ENCODE measurements at places on chromosomes 13 and 19.

GRCh38 chr19:8655340-8655709 is 24.9 kb downstream of the NFILZ start:
- no peak for DNase-seq

DNA sequence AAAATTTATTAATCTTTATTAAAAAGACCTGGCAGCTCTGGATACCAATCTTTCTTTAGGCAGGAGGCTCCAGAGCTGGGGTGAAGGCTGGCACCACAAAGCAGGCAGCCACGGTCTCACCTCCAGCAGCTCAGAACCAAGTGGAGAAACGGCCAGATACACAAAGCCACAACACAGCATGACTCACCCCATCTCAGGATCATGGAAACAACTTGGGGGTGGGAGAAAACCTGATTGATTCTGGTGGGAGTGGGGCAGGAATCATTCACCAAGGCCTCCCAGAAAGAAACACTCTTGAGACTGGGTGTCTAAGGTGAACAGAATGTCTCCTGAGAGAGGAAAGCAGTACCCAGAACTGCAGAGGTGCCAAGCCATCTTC is 64.2 kb downstream of the CRYL1 start:
- DNase-seq, result no peak

DNA sequence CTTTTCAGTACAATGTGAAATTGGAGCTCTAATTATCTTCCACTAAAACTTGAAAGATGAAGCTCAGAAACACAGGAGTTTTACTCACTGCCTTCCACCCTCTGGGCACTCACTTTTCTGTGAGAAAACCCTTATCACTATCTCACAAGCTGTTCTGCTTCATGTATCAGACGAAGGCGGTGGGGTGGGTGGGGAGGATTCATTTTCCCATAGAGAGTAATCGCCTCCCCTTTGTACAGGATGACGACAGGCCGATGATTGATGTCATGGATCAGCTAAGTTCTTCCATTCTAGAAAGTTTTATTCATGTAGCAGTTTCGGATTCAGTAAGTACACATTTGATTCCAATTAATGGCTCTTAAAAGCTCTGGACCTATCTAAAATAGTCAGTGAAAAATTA is 139.9 kb downstream of the ZAR1L start:
- no peak for DNase-seq

DNA sequence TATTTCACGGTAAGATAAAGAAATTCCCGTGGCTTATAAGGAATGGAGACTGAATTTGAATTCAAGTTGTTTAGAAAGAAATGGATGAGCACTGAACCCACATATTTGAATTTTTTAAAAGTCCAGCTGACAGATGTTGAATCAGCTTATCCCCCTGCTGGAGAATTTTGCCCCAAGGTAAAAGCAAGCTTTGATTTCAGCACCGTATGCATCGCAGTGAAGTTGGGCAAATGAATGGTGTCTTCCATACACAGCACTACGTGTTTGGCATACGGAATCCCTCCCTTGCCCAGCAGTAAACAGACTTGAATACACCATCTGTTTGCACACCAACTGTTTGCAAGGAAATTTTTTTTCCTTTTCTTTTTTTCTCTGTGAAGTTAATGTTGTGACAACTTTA is 77.5 kb upstream of the PEG3 start:
- DNase-seq, result no peak

GRCh38 chr13:110057052-110057451 is 249.9 kb downstream of the COL4A1 start:
- DNase-seq, result no peak

DNA sequence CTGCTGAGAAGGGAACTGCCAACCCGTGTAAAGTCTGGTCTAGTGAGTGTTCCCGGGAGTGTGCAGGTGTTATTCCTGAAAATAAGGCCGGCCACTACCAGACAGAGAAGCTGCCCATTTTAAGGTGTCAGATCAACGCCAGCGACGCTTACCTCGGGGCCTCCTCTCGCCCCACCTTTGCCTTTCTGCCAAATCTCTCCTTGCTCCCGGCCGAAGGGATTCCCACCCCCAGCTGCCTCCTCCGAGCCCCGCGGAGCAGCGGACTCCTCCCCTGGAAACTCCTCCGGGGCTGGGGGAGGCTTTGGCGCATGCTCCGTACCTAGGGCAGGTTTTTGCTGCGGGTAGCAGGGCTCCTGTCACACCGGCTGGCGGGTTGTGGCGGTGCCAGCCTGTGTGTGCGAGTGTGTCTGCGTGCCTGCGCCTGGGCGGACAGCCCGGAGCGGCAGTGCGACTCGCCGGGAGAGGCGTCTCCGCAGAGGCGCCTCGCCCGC is at the start of gene HS6ST3:
Gene HS6ST3 (plus strand): TSS at position 359 of the 491 bp plus-strand sequence.
- DNase-seq, result no peak

DNA sequence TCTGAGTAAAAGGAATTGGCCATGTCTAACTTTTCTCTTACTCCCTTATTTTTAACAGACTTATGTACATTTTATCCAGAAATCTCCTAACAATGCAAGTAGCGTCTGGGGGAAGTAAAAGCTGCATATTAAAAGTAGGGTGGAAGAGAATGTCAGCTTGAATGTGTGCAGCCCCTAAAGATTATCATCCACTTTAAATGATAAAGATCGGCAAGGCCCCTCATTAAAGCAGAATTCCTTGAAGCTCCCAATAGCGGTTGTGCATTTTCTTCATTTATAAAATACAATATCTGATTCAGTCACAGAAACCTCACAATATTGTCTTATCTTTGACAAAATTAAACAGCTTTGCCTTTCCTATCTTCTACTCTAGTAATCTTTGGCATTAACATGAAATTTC is 184.6 kb downstream of the LHFPL6 start:
- DNase-seq, result no peak

DNA sequence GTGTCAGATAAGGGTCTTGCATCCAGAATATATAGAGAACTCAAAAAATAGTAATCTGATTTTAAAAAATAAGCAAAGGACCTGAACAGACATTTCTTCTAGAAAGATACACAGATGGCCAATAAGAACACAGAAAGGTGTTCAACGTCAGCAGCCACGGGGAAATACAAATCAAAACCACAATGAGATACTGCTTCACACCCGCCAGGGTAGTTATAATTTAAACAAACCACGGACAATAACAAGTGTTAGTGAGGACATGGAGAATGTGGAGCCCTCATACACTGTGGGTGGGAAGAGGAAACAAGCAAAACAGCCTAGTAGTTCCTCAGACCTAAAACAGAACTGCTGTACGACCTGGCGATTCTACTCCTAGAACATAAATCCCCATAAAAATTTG is 26.7 kb upstream of the NAPA start:
- no peak for DNase-seq

- DNase-seq, result no peak
Observed at GRCh38 chr13:65926750-65927171, 1303.4 kb downstream of the PCDH9 start.

- no peak for DNase-seq
Observed at GRCh38 chr13:111469450-111469849, 149.0 kb downstream of the TEX29 start.

DNA sequence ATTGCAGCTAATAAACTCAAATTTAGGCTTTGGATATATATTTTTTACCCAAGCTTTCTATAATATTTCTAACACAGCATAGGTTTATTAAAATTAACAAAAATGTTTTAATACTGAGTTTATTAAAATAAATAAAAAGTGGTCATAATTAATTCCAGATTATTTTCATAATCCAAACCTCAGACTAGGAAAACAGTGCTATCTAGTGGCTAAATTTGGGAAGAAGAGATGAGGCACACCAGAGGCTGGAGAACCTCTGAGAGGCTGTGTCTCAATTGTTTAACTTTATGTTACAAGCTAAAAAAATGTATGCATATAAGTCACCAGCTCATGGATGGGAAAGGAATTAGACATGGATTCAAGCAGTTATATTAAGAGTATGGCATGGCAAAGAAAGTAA is 392.5 kb downstream of the DIAPH3 start:
- DNase-seq, result peak; percentile 40

- no peak for DNase-seq
Observed at GRCh38 chr13:72218966-72219365, 352.0 kb upstream of the DACH1 start.

GRCh38 chr13:73462241-73462640 is 403.4 kb downstream of the KLF5 start:
- DNase-seq, result no peak

GRCh38 chr13:77696006-77696878 is 1.2 kb upstream of the SLAIN1 start:
- no peak for DNase-seq

- peak; percentile 72 for DNase-seq
Observed at GRCh38 chr13:84446972-84447639, 564.8 kb upstream of the SLITRK1 start.

GRCh38 chr19:48239582-48240141 is 16.1 kb downstream of the CARD8 start:
- DNase-seq, result no peak

- DNase-seq, result no peak
Observed at GRCh38 chr13:43127103-43127798, 103.9 kb downstream of the DNAJC15 start.

- DNase-seq, result peak; percentile 73
Observed at GRCh38 chr19:53977991-53978731, 13.3 kb upstream of the CACNG6 start.

- no peak for DNase-seq
Observed at GRCh38 chr19:28332351-28332750, 880.6 kb downstream of the UQCRFS1 start.

GRCh38 chr13:108984251-108984920 is 355.0 kb downstream of the MYO16 start:
- DNase-seq, result no peak

DNA sequence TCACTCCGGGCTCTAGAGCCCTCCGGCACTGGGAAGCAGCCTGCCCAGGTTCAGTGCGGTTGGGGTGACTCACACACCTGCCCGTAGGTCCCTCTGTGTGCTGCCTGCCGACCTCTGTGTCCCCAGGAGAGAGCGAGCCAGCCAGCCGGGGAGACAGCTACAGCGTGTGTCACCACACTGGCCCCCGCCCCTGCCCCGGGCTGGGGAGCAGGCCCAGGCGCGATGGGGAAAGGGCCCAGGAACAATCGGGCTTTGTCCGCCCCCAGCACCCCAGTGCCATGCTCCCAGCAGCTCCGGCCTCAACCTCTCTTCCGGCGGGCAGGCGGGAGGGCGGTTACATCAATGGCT is at the start of gene KLK6:
Gene KLK6 (minus strand): TSS at position 179 of the 348 bp plus-strand sequence. CDS start 1,487 bp downstream, outside the sequence.
- no peak for DNase-seq

DNA sequence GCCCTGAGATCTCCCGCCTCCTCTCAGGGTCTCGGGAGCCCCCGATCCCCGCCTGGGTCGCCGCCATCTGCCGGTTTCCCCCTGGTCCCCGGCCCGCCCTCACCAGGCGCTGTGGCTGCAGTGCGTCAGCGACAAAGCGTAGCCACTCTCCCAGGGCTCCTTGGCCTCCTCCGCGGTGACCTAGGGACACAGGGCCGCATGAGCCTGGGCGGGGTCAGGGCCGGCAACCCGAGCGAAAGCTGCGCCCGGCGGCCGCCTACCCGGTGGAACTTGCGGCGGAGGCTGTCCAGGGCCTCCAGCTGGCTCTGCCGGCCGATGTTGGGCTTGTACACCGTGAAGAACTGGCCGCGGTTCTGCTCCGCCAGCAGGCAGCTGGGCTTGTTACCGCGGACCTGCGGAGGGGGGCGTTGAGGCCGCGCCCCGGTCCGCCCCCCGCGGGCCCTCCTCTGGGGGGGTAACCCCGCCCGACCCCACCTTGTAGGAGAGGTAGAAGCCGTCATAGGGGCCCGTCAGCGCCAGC is 5.3 kb downstream of the GPX4 start:
- no peak for DNase-seq

DNA sequence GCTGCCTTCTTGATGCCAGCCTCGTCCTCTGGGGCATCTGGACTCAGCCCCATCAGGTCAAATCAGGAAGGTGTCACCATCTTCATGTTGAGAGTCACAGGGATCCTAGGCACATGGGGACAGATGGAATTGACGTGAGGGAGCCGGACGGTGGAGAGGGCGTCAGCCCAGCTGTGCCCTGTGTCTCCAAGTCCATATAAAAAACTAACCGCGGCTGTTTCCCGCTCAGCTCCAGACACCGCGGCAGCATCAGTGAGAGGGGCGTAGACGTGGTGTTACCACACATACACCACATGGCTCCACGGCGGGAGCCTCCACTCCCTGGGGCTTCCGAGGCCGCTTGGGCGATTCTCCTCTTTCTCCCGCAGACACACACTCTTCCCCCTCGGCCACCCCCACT is 5.6 kb upstream of the PRR36 start:
- DNase-seq, result no peak

- DNase-seq, result no peak
Observed at GRCh38 chr13:93296584-93296983, 70.0 kb downstream of the GPC6 start.

- no peak for DNase-seq
Observed at GRCh38 chr19:347946-348861, 3.6 kb upstream of the MIER2 start.

GRCh38 chr19:6710273-6711077 is 10.0 kb downstream of the C3 start:
- no peak for DNase-seq

- DNase-seq, result peak; percentile 28
Observed at GRCh38 chr19:30036154-30037129, 94.4 kb downstream of the URI1 start.

DNA sequence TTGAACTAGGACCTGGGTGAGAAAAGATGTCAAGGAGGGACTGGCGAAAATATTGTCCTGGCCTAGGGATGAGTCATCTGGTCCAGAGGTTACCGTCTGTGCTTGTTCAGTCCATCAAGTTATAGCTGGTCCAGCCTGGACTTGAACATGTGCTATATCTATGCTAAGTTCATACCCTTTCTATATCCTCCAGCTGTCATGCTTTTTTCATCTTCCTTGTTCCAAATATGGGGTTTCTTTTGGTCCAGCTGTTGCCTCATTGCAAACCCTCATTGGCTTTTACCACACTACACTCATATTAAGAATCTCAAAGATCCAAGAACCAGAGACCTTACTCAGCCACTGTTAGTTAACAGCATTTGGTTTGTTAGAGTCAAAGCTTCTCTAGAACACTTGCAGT is 19.1 kb upstream of the KLF12 start:
- DNase-seq, result no peak

DNA sequence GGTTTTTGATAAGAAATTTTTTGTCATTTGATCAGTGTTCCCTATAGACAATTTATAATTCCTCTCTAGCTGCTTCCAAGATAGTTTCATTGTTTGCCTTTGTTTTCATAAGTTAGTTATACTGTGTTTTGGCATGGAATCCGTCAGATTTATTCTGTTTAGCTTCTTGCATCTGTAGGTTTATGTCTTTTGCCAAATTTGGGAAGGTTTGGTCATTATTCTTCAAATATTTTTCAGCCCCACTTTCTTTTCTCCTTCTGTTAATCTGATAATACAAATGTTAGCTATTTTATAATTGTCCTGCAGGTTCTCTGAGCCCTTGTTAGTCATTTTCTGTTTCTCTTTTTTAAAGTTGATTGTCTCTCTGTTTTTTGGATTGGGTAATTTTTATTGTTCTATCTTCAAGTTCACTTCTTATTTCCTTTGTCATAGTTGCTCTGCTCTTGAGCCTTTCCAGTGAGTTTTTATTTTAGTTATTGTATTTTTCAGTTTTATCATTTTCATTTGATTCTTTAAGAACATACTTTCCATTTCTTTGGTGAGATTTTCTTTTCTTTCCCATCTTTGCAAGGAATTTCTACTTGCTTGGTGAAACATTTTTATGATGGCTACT is 5.9 kb upstream of the FCGBP start:
- no peak for DNase-seq

Measured in fibroblast of skin of left quadriceps (primary cell).